Activated naive CD8-positive, alpha-beta T cell treated with anti-CD3 and anti-CD28 coated beads for 36 hours (primary cell): ENCODE measurements at places on chromosomes 11 and 22. TPM values are rescaled to one million over a fixed set of nuclear protein-coding genes. Genes with fewer than 3 reads are reported as not detected.

The OR8D4 gene
- not detected for total RNA-seq

The LAMTOR1 gene
- total RNA-seq: 66.2 TPM

The TSGA10IP gene
- not detected for total RNA-seq

The OR2AT4 gene
- total RNA-seq: not detected

The TMEM121B gene
- 0.27 TPM for total RNA-seq

The KLHL35 gene
- 0.21 TPM for total RNA-seq

The ROBO3 gene
- total RNA-seq: 23.7 TPM

The CCDC116 gene
- 0.29 TPM for total RNA-seq

The CYTH4 gene
- 17.3 TPM for total RNA-seq

The LUZP2 gene
- not detected for total RNA-seq

The ADM2 gene
- 6.7 TPM for total RNA-seq

The UBQLNL gene
- not detected for total RNA-seq

DNA sequence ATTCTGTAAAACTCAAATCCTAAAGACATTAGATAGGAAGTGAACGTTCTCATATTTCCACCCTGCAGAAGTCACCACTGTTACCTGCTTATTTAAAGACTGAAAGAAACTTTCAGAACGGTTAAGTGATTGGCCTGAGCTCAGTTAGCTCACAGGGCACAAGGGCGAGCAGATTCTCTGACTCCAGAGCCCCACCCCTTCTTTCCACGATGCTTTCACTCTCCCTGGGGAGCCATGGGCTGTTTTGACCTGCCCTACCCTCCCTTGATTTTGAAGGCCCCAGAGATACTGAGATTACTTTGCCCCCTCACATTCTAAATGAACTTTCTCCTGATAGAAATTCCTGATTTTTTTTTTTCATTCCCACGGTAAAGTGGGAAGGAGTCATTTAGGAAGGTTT, 33.9 kb downstream of the ARHGAP1 start:
- H3K4me1 ChIP-seq: peaks cover 23% of the 10 kb centered on the region
- H3K4me3 ChIP-seq: no peak overlapping the region
- H3K27me3 ChIP-seq: no peaks in the 10 kb centered on the region
- DNase-seq: no peak
- no peak overlapping the region for H3K27ac ChIP-seq

- H3K4me1 ChIP-seq: no peaks in the 10 kb centered on the region
- peaks cover 10% of the 10 kb centered on the region for H3K36me3 ChIP-seq
- no peak for DNase-seq
- no peaks in the 10 kb centered on the region for H3K27me3 ChIP-seq
- H3K4me3 ChIP-seq: no peak overlapping the region
Observed at GRCh38 chr22:24543679-24544243, 11.2 kb downstream of the GUCD1 start.

GRCh38 chr11:131870305-131870704, 499.9 kb downstream of the NTM start:
- H3K4me3 ChIP-seq: no peak overlapping the region
- no peak overlapping the region for H3K27ac ChIP-seq
- no peaks in the 10 kb centered on the region for H3K4me1 ChIP-seq

DNA sequence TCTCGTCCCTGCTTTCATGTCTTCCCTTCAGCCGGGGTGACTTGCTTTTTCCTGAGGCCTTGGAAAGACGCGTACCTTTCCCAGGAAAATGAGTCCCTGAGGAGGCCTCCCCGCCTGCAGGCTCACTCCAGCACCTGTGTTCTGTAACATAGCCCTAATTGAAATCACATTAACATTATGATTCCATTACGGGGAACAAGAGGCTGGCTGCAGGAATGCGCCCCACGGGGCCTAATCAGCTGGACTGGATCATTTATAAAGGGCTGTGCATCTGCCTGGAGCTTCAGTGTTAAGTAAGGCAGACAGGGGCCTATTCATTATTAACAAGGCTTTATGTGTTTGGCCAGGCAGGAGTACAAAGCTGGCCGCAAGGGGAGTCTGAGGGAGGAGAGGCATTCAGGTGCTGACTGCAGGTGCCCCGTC, 41.9 kb upstream of the TSPAN18 start:
- H3K27ac ChIP-seq: no peak overlapping the region
- H3K4me1 ChIP-seq: peaks cover 32% of the 10 kb centered on the region
- DNase-seq: no peak
- H3K4me3 ChIP-seq: no peak overlapping the region

DNA sequence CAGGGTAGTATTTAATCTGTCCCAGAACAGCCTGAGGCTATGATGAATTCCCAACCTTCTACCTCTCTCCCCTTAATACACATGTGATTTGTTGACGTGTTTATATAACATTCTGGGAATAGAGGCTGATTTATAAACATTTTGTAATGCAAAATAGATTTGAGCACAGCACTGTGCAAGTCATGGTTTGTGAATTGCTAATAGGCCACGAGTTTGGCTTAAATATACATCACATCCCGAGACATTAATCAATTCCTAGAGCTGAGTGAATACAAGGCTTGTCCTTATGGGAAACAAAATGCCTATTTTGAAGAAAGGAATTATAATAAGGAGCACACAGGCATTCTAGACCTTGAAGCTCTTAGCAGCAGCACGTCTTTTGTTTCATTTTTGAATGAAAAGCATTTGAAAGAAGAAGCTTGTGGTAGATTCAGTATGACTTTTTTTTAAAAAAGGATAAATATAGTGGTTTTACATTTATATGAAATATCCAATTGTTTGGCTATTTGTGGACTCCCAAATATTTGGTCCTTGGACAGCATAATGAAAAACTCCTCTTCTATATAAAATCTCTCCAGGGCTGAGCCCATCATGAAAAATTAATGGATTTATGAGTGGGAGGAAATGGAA, 116.4 kb downstream of the SLC17A6 start:
- no peaks in the 10 kb centered on the region for H3K4me1 ChIP-seq
- no peak overlapping the region for H3K27ac ChIP-seq
- H3K36me3 ChIP-seq: no peaks in the 10 kb centered on the region
- H3K27me3 ChIP-seq: peaks cover 6% of the 10 kb centered on the region

GRCh38 chr11:103591554-103591953, 444.9 kb upstream of the DDI1 start:
- H3K4me3 ChIP-seq: no peak overlapping the region
- H3K27me3 ChIP-seq: peaks cover 4% of the 10 kb centered on the region
- H3K36me3 ChIP-seq: no peaks in the 10 kb centered on the region
- no peak for DNase-seq
- H3K4me1 ChIP-seq: no peaks in the 10 kb centered on the region

DNA sequence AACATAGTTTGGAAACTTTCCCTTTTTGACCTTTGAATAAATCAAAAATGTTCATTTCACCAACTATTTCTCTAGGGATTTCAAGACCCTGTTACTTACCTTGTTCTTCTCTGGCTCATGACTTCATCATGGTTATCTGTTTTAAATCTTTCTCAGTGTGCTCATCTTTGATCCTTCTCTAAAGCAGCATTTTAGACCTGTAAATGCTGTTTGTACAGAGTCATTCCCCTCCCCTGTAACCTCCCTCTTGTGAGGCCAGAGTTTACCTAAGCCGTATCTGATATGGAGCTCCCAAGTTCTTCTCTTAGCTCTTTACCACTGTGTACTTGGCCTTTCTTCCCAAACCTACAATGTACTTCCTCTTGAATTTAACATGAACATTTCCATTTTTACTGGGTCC, 56.0 kb downstream of the ACER3 start:
- no peak overlapping the region for H3K4me3 ChIP-seq
- no peaks in the 10 kb centered on the region for H3K27me3 ChIP-seq
- H3K4me1 ChIP-seq: peaks cover 10% of the 10 kb centered on the region
- no peaks in the 10 kb centered on the region for H3K36me3 ChIP-seq
- H3K27ac ChIP-seq: no peak overlapping the region

GRCh38 chr11:65468874-65469333, 29.9 kb upstream of the MALAT1 start:
- H3K36me3 ChIP-seq: no peaks in the 10 kb centered on the region
- H3K27me3 ChIP-seq: no peaks in the 10 kb centered on the region
- DNase-seq: peak; percentile 57
- no peak overlapping the region for H3K27ac ChIP-seq
- peaks cover 25% of the 10 kb centered on the region for H3K4me1 ChIP-seq
- H3K4me3 ChIP-seq: no peak overlapping the region

DNA sequence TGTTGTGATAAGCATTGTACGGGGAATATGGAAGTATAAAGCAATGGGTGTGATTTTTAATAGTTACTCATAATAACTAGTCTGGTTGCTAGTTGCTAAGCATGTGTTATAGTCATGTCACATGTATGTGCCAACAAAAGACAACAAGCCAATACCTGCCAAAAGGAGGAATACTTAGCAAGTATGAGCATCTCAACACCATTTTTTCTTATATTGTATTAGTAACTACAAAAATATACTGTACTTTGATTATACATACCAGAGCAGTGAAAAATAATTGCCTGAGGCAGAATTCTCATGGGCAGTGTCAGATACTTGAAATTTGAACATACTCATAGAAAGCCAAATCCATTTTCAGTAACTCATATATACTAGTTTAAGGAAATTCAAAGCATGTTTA, 62.4 kb upstream of the ALKBH3 start:
- no peak for DNase-seq
- no peak overlapping the region for H3K27ac ChIP-seq
- H3K36me3 ChIP-seq: peaks cover 39% of the 10 kb centered on the region
- no peaks in the 10 kb centered on the region for H3K4me1 ChIP-seq
- no peaks in the 10 kb centered on the region for H3K27me3 ChIP-seq

GRCh38 chr11:61846362-61847020, 18.4 kb downstream of the FADS2 start:
- peaks cover 25% of the 10 kb centered on the region for H3K36me3 ChIP-seq
- H3K27ac ChIP-seq: no peak overlapping the region
- no peak for DNase-seq

DNA sequence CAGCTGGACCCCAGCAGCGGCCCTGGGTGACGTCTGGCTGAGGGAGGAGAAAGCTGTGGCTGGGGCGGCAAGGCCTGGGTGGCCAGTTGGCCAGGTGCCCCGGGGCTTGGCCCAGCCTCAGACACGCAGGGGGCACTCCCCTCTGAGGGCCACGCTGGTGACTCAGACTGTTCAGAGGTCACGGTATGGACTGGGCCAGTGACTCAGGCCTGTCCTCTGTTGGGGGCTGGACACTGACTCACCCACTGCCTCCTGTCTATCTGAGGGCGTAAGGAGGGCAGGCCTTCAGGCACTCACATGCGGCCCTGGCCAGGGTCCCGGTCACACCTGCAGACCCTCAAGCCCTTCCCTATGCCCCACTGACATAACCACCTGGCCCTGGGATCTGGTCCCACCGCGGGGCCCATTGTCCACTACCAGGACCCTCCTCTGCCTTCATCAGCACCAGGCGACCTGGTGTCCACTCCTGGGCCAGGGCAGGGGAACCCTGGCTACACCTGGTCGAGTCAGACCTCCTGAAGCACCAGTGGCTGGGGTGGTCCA, 3.7 kb upstream of the MUC5AC start:
- H3K27ac ChIP-seq: no peak overlapping the region
- H3K36me3 ChIP-seq: no peaks in the 10 kb centered on the region
- H3K4me1 ChIP-seq: peaks cover 4% of the 10 kb centered on the region
- peaks cover 5% of the 10 kb centered on the region for H3K27me3 ChIP-seq
- no peak for DNase-seq

DNA sequence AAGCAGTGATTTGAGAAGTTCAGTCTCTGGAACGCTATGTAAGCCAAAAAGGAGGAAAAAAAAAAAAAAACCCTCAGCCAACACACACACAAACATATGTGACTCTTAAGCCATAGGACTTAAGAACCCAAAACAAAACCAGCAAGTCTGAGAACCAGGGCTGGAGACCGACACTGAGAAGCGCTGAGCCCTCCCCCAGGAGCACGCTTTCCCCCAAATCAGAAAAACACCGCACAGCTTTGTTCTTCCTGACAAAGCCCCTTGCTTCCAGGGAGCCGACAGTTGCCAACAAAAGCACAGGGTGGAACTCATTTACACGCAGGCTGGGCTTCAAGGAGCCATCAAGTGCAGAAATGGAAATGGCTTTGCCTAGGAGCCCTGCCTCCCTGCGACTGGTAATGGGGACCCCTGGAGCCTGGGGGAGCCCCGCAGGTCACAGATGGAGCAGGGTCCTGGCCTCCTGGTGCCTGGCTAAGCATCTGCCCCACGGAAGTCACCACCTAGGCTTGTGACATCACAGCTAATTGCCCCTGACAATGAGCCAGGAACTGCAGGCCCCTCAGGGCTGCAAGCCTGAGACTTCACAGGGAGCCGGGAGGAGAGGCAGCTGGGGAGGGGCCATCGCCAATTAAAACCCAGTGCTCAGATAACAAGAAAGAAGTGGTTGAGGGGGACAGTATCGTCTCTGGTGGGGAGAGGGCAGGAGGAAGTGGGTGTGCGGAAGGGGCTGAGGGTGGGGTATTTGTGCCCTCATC, 66.9 kb downstream of the NFAM1 start:
- peaks cover 34% of the 10 kb centered on the region for H3K27me3 ChIP-seq
- H3K4me1 ChIP-seq: peaks cover 27% of the 10 kb centered on the region
- no peak for DNase-seq
- peak overlapping the region; percentile 10 for H3K27ac ChIP-seq
- H3K36me3 ChIP-seq: no peaks in the 10 kb centered on the region

DNA sequence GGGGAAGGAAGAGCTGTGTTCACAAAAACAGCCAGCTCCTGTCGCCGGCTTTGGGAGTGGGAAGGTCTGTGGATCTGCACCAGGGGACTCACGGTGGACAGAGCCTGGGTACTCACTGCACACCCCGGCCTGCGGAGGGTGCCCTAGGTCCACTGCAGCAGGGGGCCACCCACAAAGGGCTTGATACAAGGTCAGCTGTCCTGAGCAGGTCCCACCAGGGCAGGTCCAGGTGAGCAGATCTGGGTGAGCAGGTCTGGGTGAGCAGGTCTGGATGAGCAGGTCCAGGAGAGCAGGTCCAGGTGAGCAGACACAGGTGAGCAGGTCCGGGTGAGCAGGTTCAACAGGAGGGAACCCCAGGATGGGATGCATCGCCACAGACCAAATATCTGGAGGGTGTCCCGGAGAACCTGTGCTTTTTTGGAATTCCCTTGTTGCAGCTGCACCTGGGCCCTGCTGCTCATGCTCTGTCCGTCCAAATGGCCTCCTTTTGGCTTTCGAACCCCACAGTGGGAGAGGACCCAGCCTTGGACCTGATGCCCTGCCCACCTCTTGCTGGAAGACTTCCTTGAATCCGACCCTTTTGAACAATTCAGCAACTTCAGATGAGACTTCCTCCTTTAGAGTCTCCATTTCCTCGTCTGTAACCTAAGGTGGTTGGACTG, 485.3 kb downstream of the TBC1D22A start:
- no peaks in the 10 kb centered on the region for H3K36me3 ChIP-seq
- H3K4me3 ChIP-seq: no peak overlapping the region
- DNase-seq: no peak
- H3K27ac ChIP-seq: no peak overlapping the region
- H3K27me3 ChIP-seq: peaks cover 36% of the 10 kb centered on the region

DNA sequence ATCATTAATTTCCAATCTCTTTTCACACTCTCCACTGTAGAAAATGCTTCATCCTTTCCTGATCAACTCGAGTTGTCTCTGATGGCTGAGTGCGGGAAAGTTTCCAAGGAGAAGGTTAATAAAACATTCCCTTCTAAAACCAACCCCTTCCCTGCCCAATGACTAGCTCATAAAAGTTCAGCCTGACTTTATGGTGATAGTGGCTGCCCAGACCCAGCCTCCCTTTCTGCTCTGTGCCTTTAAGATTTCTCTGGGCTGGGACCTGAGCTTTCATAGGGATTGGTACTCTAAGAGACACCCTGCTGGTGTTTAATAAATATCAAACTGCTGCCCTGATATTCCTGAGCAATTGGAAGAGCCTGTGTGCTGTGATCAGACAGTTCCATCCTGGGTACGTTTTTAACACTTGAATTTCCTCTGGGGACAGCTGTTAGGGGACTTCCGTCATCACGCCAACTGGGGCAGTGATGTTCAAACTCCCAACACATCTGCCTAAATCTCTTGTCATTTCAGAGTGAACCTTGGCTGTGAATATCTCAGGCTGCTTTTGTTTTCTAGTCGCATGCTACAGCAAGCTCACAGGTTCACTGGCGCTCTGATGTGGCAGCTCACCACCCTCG, 195.0 kb upstream of the KIRREL3 start:
- no peak for DNase-seq
- H3K27ac ChIP-seq: no peak overlapping the region
- H3K4me1 ChIP-seq: no peaks in the 10 kb centered on the region
- no peak overlapping the region for H3K4me3 ChIP-seq
- H3K36me3 ChIP-seq: no peaks in the 10 kb centered on the region
